ENCODE measurements at places on chromosomes 5 and 9.

GRCh38 chr5:120447706-120448239 lies 16.3 kb upstream of the PRR16 start:
- no peak for DNase-seq

DNA sequence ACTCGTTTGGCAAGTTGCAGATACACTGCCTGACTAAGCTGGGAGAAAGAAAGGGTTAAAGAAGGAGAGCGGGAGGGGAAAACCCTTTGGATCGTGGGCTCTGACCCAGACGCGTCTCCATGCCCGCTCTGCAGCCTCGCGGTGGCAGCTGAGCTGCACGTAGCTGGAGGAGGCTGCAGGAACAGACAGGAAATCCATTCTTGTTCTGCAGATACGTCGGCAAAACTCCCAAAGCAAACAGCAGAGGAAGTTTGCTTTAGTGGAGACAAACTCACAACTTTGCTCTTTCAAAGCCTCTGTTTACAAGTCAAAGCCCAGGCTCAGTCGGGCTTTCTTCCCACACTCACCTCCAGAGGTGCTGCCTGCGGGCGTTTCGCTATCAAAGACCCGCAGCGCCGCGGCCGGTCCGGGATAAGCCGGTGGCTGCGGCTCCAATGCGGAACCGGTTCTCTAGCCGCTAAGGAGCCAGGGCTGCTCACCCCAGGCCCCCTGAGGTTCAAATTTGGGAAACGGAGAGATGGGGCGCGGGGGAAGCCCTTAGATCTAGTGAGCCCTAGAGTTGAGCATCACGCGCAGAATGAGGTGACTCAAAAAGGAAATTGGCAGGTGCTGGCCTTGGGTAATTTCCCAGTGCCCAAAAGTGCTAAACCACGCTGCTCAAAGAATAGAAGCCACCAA lies 60.7 kb downstream of the MAT2B start:
- DNase-seq: peak; percentile 17

DNA sequence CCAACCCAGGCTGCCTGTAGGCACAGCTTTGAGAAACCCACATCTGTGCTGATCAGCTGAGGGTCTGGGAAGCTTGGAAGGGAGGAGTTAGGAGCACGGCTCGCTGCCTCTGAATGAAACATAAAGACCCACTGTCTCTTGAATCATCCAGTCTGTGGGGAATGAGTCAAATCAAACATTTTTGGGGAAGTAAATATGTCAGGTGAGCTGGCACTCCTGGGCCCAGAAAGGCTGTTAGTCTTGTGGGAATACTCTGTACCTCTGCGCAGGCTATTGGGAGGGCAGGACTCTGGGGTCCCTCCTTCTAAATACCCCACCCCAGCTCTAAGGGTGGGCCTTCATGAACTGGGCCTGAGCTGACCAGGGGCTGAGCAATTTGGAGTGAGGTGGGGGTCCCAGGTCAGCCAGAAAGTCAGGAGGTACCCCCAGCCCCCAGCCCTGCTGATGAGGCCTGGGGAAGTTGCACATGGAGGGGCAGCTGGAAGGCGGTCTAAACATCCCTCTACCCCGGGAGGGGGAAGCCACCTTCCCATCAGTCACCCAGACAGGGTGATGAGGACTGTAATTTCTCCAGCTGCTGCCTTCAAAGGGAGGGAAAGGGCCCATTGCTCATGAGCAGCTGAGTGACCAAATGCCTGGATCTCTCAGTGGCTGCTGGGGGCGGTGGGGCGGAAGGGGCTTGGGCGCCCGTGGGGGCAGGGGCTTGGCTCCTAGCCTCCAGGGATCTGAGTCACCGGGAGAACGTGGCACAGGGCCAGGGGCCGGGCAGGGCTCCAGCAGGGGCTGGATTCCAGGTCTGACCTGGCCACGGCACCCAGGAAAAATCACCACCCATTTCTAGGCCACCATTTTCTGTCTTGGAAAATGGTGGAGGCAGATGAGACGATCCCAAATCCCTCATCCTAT lies 10.8 kb downstream of the FIBCD1 start:
- peak; percentile 82 for DNase-seq

GRCh38 chr5:14507156-14507941 lies 74.2 kb upstream of the OTULINL start:
- no peak for DNase-seq

DNA sequence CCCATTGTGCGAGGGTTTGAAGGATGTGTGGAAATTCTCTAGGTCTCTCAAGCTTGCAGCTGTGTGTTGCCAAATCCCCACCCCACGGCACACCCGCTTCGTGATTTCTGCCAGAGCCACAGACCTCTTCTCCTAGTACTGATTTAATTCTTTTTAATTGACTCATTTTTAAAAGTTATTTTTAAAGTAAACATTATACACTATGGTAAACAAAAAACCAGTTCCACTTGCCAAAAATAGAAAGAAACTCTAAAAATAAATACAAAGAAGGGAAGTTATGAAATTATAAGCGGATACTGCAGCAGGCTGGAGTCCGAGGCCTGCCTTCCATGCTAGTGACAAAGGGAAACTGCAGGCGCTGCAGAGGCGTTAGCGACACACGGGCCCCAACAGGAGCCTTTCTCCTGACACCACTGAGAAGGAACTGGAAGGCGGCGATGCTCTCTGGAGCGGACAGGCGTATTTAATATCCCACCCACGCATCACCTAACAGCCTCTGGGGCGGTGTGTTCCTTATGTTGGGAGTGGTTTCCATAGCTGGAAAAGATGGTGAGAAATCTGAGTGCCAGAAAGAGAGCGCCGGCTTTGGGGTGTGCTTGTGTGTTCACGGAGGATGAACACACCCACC lies 122.5 kb downstream of the COL23A1 start:
- DNase-seq: no peak

GRCh38 chr5:66986534-66986933 lies 210.1 kb downstream of the CD180 start:
- no peak for DNase-seq

DNA sequence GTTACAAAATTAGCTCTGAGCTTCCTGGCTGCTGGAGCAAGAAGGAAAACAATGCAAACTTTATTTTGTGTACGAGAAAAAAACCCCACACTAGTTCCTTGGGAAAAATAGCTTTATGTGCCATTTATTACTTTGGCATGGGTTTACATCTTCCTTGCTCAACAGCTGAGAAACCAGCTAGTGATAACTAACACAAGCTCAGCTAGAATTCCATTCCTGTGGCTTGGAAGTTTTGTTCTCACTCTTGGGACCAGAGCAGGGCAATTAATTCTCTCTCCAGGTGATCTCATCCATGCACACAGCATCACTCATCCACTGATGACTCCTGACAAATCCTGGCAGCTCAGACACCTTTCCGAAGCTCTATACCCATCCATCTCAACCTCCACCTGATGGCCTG lies 104.1 kb downstream of the CRB2 start:
- DNase-seq: no peak

DNA sequence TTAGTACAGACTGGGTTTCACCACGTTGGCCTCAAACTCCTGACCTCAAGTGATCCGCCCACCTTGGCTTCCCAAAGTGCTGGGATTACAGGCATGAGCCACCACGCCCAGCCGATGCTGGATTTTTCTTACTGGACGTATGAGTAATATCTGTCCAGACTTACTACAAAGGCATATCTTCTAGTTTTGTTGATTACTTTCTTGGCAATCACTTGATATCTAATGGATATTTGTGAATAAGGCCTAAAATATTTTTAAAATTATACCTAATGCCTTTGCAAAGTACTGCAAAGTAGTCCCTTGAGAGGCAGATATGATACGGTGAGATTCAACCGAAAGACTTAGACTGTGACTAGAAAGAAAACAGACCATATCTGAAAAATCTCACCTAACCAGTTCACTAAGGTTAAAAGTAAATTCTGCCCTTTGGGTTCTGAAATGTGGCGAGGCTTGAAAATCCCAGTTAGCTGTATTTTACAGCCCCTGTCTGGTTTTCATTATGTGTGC lies 152.1 kb downstream of the GNAQ start:
- no peak for DNase-seq

- no peak for DNase-seq
These were observed 18.8 kb upstream of the FCN1 start for GRCh38 chr9:134936346-134937163.

GRCh38 chr5:33816791-33817190 lies 75.0 kb downstream of the ADAMTS12 start:
- DNase-seq: no peak

DNA sequence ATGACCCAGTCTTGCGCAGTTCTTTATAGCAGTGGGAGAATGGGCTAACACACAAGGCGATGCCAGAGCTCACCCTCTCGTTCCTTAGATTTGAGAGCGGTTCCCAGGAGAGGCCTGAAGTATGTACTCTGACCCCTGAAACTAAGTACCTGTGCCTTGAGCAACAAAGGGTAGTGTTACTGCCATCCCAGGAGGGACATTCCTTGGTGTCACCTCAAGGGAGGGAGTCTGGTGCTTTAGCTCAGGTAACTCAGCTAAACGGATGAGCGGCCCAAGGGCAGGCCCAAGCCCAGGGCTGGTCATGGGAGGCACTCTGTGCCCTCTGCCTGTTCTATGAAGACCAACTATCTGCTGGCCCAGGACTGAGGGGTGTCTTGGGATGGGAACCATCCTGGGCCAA lies 20.2 kb downstream of the KYAT1 start:
- DNase-seq: no peak

DNA sequence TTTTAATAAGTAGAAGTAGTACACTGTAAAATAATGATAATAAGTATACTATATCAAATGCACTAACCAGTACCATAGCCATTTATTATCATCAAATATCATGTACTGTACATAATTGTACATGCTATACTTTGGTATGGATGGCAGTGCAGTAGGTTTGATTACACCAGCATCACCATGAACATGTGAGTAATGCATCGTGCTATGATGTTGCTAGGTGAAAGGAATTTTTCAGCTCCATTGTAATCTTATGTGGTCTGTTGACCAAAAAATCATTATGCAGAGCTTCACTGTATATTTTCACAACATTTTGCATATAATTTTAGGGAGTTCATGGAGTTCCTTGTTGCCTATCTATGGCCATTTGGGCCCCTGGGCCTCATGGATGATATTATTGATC lies 72.2 kb upstream of the HMHB1 start:
- DNase-seq: no peak

DNA sequence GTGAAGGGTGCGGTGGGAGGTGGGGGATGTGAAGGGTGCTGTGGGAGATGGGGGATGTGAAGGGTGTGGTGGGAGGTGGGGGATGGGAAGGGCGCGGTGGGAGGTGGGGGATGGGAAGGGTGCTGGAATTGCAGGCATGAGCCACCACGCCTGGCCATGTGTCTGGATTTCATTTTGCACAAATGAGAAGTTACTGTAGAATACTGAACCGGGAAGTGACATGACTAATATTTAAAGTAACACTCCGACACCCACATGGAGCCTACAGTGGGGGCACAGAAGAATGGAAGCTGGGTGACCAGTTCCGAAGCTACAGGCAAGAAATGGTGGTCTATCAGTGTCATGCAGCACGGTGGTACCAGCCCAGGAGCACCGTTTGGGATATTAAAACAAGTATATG lies 69.9 kb upstream of the SPTLC1 start:
- no peak for DNase-seq

GRCh38 chr5:154465169-154465568 lies 12.9 kb downstream of the HAND1 start:
- no peak for DNase-seq

DNA sequence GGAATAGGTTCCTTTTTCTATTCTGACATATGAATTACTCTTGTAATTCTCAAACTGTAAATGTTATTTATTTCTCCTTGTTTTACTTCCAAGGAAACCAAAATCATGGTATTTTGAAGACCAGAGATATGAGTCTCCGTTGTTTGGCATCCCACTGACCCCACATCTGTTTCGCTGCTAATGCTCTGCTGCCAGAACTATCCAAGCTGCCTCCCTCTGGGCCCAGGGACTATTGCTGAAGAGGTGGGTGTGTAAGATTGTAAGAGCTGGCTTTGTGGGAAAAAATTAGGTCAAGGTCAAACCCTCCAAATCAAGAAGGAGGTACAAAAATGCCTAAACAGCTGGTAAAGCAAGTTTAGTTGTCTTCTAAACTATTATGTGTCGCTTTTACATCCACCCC lies 129.4 kb upstream of the MYO10 start:
- no peak for DNase-seq

GRCh38 chr9:92097997-92098482 lies 17.2 kb downstream of the SPTLC1 start:
- DNase-seq: no peak

- no peak for DNase-seq
These were observed 889 bp downstream of the PDLIM4 start for GRCh38 chr5:132258102-132259068.

DNA sequence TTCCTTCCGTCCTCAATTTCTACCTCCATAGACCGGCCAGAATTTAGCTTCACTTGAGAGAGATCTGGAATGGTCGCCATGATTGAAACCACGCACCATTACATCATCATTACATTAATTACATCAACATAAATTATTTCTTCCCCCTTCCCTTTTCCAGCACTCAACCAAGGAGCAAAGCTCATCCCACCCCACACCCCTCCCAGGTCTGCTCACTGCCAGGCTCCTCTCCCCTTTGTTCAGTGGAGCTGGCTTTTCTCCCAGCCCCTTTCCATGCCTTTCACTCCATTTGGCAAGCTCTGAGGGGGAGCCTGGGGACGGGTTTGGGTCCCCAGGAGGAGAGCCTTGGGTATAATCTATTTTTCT lies 8.4 kb downstream of the RACK1 start:
- DNase-seq: no peak

DNA sequence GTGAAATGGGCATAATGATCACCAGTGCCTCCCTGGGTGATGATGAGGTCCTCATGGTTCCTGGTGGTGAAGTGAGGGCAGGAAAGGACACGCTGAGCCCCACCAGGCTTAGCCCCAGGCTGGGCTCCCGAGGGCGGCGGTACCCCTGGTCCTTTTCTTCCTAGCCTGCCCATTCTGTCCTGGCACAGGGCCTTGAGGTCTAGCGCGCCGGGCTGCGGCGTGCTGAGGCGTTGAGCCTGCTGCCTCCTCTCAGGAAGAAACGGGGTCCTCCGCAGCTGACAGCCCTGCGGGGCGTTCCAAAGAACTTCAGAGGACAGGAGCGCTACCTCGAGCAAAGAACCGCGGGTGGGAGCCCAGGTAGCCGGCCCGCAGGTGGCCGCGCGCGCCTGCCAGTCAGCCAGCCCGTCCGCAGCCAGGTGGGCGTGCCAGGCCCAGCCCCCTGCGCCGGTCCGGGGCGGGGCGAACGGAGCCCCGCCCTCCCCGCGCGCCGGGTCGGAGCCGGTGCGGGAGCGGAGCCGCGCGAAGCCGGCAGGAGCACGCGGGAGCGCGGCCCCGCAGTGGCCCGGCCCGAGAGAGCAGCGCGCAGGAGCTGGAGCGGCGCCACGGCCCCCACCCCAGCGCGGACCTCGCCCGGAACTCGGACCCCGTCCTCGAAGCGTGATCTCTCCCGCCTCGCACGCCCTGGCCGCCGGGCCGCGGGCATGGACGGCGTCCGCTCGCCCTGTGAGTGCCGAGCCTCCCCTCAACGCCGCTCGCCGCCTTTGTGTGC lies at the start of gene WNK2:
TSS of gene WNK2 (plus strand) at position 477 of the 769 bp plus-strand sequence. CDS start 791 bp downstream, outside the sequence.
- peak; percentile 98 for DNase-seq

GRCh38 chr5:138805096-138805495 lies 51.9 kb downstream of the CTNNA1 start:
- no peak for DNase-seq

- DNase-seq: no peak
These were observed 49.5 kb upstream of the CD180 start for GRCh38 chr5:67246108-67246507.

- DNase-seq: no peak
These were observed 34.6 kb upstream of the SEMA4D start for GRCh38 chr9:89532478-89532877.

GRCh38 chr9:82574911-82575310 lies 488.0 kb downstream of the RASEF start:
- no peak for DNase-seq
